Inflammatory macrophage treated with lipopolysaccharide for 4 hours (primary cell): ENCODE measurements at places on chromosomes 11 and 22.

DNA sequence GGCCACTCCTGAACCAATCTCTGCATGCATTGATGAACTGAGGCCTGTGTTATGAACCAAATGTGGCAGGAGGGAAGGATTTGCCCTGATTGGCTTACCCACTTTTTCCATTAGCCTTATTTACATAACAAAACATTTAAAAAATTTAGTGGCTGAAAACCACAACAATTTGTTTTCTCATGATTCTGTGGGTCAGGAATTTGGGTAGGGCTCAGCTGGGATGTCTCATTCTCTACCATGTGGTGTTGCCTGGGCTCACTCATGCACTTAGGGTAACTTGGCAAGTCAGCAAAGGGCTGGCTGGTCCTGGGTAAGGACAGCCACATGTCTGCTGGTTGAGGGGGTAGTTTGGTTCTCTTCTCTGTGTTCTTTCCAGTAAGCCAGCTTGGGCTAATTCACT is 35.1 kb upstream of the CYP2R1 start:
- DNase-seq: no peak

DNA sequence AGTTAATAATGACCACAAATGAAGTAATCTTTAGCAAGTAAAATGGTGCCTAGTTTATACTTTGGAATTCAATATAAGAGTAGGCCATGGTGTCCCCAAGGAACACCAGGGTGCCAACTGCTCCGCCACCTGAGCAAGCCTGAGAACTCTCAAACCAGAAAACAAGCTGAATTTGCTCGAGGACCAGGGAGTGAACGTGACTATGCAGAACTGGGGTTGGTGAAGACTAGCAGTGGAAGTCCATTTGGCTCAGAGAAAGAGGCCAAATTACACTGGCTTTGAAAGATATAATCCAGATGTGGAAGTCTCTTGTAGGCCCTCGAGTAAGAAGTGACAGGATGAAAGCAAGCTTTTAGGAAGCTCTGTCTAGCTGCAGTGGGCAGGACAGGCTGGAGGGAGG is 8.7 kb upstream of the SMIM35 start:
- no peak for DNase-seq

DNA sequence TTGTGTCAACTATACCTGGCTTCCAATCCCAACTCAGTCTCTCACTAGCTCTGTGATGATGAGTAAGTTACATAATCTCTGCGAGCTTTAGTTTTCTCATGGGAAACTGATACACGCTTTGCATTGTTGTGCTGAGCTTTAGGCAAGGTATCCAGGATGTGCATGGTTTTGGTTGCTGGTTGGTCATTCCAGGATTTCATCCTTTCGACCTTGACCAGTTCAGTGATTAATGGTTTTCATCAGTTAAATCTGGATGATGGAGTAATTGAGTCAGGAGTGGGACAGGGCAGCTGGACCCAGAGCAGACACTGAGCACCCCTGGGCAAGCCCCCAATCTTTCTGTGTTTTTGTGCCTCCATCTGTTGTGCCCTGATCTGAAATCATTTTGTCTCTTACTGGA is 417.3 kb upstream of the CADM1 start:
- no peak for DNase-seq

GRCh38 chr11:17415523-17416104 is 27.2 kb upstream of the KCNJ11 start:
- DNase-seq: no peak

DNA sequence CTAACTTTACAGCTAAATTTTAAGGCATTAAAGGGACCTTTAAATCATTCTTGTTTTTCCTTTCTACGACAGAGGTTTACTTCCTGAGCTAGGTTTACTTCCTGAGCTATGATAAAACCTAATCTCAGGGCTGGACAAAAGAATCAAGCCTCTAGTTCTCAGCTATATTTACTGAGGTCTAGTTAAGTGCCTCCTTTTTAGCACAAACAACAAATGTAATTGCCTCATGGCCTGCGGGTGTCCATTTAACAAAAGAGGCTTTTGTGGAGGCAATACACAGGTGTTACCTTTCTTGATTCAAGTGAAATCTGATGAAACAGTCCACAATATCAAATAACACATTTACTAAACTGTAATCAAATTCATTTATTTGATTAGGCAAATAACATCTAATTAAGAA is 67.3 kb downstream of the IMMP1L start:
- DNase-seq: no peak

DNA sequence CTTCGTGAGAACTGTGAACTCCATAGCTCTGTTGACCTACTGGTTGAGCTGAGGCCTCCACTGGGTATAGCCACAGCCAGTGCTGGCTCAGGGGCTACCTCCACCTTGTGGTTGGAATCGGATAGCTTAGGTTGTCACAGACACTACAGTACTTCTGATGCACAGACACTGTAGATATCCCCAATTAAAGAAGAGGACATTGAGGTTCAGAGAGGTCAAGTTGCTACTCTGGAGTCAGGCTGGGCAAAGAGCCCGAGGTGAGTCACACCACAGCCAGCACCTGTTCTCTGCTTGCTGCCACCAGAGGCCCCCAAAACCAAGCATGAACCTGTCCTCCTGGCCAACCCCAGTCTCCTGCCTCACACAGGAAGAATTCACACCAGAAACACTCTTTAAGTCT is 5.4 kb downstream of the UFD1 start:
- DNase-seq: no peak

GRCh38 chr11:117830072-117830471 is 5.5 kb upstream of the FXYD2 start:
- DNase-seq: no peak

- peak; percentile 39 for DNase-seq
These were observed 581 bp upstream of the AP5B1 start for GRCh38 chr11:65781152-65781961.

DNA sequence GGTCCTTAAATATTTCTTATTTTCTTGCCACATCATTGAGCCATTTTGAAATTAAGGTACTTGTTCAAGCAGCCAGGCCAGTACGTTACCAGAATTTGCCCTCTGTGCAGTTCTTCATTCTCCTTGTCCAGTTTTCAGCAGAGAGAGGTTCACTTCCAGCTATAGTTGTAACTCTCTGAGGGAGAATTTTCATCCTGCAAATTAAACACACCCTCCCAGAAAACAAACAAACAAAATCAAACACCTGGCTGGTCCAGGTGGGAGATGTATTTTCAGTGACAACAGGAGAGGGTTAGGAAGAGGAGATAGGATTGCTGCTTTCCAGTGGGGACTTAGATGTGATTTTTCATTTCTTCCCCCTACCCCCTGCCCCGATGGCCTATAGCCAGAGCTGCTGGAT is 45.0 kb downstream of the LHFPL7 start:
- DNase-seq: no peak

DNA sequence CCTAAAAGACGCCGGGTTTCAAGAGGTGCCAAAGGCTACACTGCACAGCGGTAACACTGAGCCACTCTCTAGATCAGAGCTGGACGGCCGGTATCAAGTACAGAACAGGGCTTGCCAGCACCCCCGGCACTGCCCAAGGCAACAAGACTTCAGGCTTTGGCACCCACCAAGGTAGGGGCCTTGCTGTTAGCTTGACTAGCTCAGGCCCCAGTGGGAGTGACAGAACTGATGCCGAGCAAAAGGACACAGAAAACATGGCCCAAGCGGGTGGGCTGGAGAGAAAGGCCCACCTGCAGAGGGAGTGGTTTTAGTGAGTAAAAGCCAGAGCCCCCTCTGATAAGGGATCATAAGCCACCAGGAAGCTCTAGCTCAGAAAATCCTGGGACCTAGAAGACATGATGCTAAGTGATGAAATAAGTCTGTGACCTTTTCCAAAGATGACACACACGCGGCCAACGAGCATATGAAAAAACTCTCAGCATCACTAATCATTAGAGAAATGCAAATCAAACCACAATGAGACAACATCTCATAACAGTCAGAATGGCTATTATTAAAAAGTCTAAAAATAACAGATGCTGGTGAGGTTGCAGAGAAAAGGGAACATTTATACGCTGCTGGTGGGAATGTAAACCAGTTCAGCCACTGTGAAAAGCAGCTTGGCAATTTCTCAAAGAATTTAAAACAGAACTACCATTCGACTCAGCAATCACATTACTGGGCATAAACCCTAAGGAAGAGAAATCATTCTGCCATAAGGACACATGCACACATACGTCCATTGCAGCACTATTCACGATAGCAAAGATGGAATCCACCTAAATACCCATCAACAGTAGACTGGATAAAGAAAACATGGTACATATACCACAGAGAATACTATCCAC is 12.9 kb downstream of the EHD1 start:
- DNase-seq: peak; percentile 95

DNA sequence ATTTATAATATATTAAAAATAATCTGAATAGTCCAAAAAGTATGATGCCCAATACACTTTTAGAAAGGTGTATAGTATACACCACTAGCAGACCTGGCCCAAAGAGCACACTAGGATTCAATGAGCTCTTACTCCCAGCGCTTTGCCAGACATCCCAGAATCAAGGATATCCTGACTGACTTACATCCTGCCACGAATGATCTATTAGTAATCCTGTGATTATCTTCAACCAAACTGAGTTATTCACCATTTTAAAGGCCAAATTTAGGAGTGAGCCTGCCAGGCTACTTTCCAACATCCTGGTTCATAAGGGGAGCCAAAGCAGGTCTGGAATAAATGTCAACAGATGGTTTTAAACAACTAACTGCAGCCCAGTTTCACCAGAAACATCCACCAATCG is 60.8 kb upstream of the FAM181B start:
- DNase-seq: no peak

DNA sequence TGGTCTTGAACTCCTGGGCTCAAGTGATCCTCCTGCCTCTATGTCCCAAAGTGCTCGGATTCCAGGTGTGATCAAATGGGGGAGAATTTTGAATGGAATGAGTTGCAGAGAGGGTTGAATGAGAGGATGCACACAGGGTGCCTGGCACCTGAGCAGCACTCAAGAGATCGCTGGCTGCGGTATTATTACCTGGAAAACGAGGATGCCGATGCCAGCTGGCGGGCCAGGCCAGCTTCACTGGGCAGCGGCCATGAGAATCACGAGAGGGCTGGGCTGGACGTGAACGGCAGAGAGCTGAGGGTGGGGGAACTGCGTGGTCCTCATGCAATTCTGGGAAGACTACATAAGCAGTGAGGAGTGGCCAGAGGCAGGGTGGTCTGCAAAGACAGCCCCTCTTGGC is 2.9 kb downstream of the MGAT3 start:
- no peak for DNase-seq

DNA sequence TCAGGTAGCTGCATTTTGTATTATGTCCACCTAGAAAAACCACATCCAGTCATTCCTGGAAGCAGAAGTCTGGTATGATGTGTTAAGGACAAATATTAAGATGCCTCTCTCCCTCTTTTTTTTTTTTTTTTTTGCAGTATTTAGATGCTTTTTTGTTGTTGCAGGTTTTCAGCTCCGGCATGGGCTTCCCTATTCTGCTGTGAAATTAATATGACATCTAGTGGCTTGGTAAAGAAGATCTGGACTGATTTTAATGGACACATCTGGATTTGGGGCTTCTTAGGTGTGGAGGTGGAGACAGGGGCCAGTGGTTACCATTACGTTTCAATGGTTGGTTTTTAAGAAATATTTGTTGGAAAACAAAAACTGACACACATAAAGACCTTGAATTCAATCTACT is 47.5 kb upstream of the RASSF10 start:
- no peak for DNase-seq

DNA sequence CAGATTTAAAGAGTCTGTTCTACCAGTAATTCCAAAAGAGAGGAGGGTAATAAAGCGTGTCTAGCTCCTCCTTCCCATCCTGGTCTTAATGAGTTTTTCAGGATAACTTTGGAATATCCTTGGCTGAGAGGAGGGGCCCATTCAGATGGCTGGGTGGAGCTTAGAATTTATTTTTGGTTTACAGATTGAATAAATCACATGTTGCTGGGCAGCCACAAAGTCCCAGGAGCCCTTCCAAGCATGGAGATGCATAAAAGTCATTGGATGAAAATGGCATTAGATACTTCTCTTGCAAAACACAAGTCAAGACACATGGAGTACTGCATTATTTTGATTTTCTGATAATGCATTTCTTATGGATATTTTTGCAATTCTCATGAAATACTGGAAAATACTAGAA is 139.0 kb downstream of the TRPC6 start:
- no peak for DNase-seq
